ENCODE measurements at places on chromosomes 1 and 21.

DNA sequence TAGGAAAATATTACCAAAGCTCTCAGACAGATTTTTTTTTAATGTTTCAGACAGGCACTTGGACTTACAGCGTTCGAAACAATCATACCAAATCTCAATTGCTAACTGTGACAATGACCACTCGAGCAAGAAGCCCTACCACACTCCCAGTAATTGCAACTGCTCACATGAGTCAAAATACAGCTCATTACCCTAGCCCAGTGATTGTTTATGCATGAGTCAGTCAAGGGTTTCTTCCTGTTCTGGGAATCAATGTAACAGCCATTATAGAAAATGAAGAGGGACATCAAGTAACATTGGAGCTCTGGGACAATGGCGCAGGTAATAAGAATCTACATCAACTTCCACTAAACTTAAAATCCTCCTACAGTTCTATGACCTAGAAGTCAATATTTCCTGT lies 56.1 kb upstream of the SH3GLB1 start:
- DNase-seq, result peak; percentile 20

- no peak for DNase-seq
Observed at GRCh38 chr1:180053594-180054567, 99.3 kb downstream of the CEP350 start.

- DNase-seq, result no peak
Observed at GRCh38 chr1:54339126-54339525, 67.1 kb downstream of the SSBP3 start.

GRCh38 chr1:184524248-184524647 lies 137.4 kb downstream of the C1orf21 start:
- DNase-seq, result no peak

GRCh38 chr1:46466477-46467182 lies 23.0 kb upstream of the DMBX1 start:
- DNase-seq, result no peak

GRCh38 chr1:66300972-66301451 lies 232.9 kb upstream of the SGIP1 start:
- no peak for DNase-seq

DNA sequence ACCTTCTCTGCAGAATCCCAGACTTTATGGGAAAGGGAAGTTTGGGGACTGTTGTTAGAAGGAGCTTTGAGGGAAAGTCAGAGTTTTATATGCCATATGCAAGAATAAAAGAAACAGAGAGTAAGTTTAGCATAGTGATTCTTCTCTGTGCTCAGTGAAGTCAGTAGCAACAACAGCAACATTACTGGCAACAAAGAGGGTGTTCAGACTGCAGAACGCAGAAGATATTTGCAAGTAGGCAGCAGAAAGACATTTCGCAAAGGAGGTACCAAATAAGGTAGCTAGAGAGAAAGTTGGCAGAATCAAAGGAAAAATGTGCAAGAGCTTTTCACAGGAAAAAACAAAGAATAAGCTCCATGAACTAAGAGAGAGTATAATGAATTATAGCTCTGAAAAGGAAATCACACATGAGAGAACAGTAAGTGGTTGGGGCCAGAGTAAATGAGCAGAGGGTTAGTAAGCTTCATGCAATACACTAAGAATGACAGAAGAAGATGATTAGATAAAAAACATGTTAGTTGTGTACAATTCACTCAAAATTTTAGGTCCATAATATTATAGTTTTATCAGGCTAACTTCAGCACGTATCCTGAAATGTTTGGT lies 98.1 kb downstream of the NEGR1 start:
- no peak for DNase-seq

- DNase-seq, result no peak
Observed at GRCh38 chr1:226425431-226426031, 17.6 kb upstream of the PARP1 start.

GRCh38 chr1:166064313-166064926 lies 102.4 kb downstream of the FAM78B start:
- no peak for DNase-seq

GRCh38 chr1:3226701-3227350 lies 157.8 kb downstream of the PRDM16 start:
- no peak for DNase-seq

DNA sequence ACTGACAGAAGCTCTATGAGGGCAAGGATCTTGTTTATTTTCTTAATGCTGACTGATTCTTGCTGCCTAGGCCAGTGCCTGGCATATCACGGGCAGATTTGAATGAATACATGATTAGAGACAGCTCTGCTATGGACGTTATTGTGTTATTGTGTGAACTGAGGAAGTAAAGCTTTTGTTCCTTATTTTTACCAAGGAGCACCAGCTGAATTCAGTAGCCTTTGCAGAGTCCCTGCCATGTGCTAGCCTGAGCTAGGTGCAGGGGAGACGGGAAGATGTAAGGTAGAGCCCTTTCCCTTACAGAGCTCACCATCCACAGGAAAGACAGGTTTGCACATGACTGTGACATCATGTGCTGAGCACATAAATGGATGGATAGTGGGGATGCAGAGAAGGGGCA lies 36.0 kb upstream of the SCMH1 start:
- DNase-seq, result no peak

- no peak for DNase-seq
Observed at GRCh38 chr1:47031059-47031458, 7.6 kb downstream of the CYP4X1 start.

GRCh38 chr21:43204638-43205037 lies 35.8 kb downstream of the CRYAA start:
- DNase-seq, result no peak

- no peak for DNase-seq
Observed at GRCh38 chr1:30662291-30662840, 61.0 kb downstream of the MATN1 start.

GRCh38 chr1:205171369-205171768 lies 40.1 kb downstream of the DSTYK start:
- DNase-seq, result no peak

- no peak for DNase-seq
Observed at GRCh38 chr1:173020138-173020750, 30.5 kb downstream of the TNFSF18 start.

DNA sequence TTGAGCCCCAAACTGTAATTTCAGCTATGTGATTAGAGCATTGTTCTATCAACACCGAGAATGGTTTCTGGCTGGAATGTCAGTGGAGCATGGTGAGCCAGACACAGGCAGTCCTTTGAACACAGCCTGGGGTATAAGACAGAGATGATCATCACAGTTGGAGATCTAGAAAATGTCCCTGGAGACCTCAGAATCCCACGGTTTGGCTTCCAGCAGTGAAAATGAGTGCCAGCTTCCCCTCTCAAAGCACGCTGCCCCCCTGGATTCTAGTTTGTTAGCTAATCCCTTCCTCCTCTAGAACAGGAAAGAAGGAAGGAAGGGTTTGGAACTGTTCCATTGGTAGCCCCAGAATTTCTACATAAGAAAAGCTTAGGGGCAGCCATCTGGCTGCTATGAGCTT lies 59.9 kb upstream of the JAK1 start:
- DNase-seq, result no peak

GRCh38 chr1:232965124-232965911 lies 14.9 kb downstream of the NTPCR start:
- DNase-seq, result no peak

GRCh38 chr1:87778896-87779295 lies 450.2 kb downstream of the LMO4 start:
- no peak for DNase-seq

GRCh38 chr1:209539576-209539975 lies 43.9 kb upstream of the CAMK1G start:
- DNase-seq, result no peak

GRCh38 chr1:156815961-156816422 lies 656 bp downstream of the SH2D2A start:
- DNase-seq, result no peak

- DNase-seq, result no peak
Observed at GRCh38 chr1:86546787-86547221, at the start of gene CLCA4. Gene CLCA4 (plus strand): TSS chr1:86547078. CDS start chr1:86547120, 42 bp downstream.

DNA sequence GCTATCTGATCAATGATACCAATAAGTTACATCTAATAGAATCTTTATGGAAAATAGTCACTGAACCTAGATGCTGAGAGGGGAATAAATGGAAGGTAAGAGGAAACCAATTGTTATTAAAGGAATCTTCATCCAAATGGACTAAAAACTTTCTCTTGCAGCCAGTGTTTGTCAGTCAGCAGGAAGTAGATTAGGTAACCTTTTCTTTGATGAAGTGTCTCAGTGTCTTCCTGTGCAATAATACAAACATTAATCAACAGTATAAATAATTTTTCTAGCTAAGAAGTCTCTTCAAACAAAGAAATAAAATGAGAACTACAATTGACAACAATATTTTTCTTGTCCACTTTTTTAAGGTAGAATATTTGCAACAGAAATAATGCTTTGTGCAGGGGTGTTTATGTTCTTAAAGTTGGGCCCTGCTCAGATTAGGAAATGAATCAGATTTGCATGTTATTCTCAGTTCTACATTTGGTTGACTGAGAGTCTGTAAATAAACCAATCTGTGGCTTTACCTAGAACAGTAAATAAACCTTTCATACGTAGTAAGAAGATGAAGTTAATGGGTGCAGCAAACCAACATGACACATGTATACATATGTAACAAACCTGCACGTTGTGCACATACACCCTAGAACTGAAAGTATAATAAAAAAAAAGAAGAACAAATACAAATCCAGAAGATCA lies 391.4 kb downstream of the MRPL39 start:
- DNase-seq, result no peak

DNA sequence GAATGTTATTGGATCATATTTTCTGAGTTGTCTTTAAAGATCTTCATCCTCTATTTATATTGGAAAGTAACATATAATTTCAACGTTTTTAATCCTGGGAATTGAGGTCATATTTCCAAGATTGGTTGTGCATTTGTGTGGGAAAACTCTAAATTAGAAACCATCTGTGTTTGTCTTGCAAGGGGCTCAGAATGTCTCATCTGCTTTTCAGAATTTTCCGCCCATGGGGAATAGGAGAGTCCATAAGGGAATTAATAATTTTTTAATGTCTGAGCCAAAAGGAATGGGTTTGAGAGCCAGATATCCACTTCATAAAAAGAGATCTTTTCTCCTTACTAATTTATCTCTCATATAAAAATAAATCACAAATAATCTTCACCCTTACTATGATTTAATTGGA lies 84.8 kb upstream of the MAP1LC3C start:
- DNase-seq, result no peak
